ENCODE measurements at places on chromosomes 11 and 22.
A peak's percentile ranks its signal among the peaks of the same experiment; 100 is the strongest.

- DNase-seq = no peak
Observed at GRCh38 chr11:113449743-113450142, 25.5 kb downstream of the DRD2 start.

- DNase-seq = peak; percentile 5
Observed at GRCh38 chr22:48782811-48783511, 1044.7 kb downstream of the BRD1 start.

GRCh38 chr11:10026514-10026913 lies 267.5 kb downstream of the SBF2 start:
- no peak for DNase-seq

GRCh38 chr11:17855531-17856290 lies 121.1 kb downstream of the KCNC1 start:
- DNase-seq = no peak

GRCh38 chr11:74641289-74641688 lies 48.9 kb downstream of the POLD3 start:
- DNase-seq = no peak

Data from stimulated activated naive CD8-positive, alpha-beta T cell treated with anti-CD3 and anti-CD28 coated beads, Interleukin-15, Interleukin-2, amounts not matched to agents 100 U/mL and 50 U/mL, for 24 hours (primary cell).